ENCODE measurements at places on chromosomes 2 and 18. TPM values are rescaled to one million over a fixed set of nuclear protein-coding genes. Genes with fewer than 3 reads are reported as not detected.

DNA sequence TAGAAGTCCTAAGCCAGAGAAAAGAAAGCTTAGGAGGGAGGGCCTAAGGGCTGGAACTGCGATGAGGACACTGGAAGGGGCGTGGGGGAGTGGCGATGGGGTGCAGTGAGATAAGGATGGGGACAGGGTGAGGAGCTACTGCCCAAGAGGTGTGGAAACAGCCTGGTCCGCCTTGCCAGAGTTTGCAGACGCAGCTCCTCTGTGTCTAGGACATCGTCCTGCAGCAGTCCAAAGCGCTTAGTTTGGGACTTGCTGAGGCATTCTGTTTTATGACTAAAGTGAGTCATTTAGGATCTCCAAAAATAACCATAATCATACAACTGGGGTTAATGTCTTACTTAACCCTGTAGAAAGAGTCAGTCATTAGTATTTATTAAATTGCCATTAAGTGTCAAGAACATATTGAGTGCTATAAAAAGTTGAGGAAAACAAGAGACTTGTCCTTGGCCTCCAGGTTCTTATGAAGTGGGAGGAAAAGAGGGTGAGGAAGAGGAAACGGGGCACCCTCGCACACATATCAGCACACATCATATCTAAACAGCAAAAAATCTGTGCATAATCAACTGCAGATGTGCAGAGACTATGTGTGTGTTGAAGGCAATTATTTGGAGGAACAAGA is 74.8 kb downstream of the CDK15 start:
- DNase-seq: no peak
- H3K36me3 ChIP-seq: no peaks in the 10 kb centered on the region
- H3K4me3 ChIP-seq: no peak overlapping the region
- H3K4me1 ChIP-seq: peaks cover 40% of the 10 kb centered on the region
- H3K27ac ChIP-seq: peak overlapping the region; percentile 52
- no peaks in the 10 kb centered on the region for H3K27me3 ChIP-seq

The CREG2 gene
- total RNA-seq: 2.4 TPM

The ADAM23 gene
- 4.1 TPM for total RNA-seq

The SEMA4F gene
- total RNA-seq: 2.8 TPM

The NEU2 gene
- total RNA-seq: not detected

- no peak for DNase-seq
- peak overlapping the region; percentile 15 for H3K27ac ChIP-seq
- no peaks in the 10 kb centered on the region for H3K36me3 ChIP-seq
- no peak overlapping the region for H3K4me3 ChIP-seq
- H3K27me3 ChIP-seq: peaks cover 4% of the 10 kb centered on the region
Measured at GRCh38 chr2:96895746-96896651, 26.1 kb upstream of the SEMA4C start.

The MYOM1 gene
- 377 TPM for total RNA-seq

The ITGB6 gene
- 37.7 TPM for total RNA-seq

The ASB18 gene
- total RNA-seq: 4.7 TPM

DNA sequence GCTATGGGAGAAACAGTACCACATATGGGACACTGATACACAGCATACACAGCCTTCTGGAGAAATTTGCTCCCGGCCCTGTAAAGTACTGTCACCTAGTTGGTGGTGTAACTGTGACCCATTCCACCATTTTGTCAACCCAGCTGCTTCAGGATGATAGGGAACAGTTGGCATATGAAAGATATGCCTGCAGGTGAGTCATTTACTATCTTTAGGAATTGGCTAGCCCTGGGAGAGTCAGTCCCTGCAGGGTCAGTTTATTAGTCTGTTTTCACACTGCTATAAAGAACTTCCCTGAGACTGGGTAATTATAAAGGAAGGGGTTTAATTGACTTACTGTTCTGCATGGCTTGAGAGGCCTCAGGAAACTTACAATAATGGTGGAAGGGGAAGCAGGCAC is 30.0 kb upstream of the PTPRM start:
- H3K36me3 ChIP-seq: no peaks in the 10 kb centered on the region
- H3K4me1 ChIP-seq: no peaks in the 10 kb centered on the region
- H3K27ac ChIP-seq: no peak overlapping the region

GRCh38 chr2:70658476-70658875 is 104.8 kb upstream of the TGFA start:
- no peaks in the 10 kb centered on the region for H3K36me3 ChIP-seq
- no peak overlapping the region for H3K27ac ChIP-seq
- H3K4me3 ChIP-seq: no peak overlapping the region
- H3K27me3 ChIP-seq: peaks cover 20% of the 10 kb centered on the region
- no peaks in the 10 kb centered on the region for H3K4me1 ChIP-seq
- DNase-seq: no peak

The TBC1D8 gene
- total RNA-seq: 21.5 TPM

The FBXO48 gene
- 0.71 TPM for total RNA-seq

- DNase-seq: peak; percentile 72
- H3K4me1 ChIP-seq: no peaks in the 10 kb centered on the region
- no peaks in the 10 kb centered on the region for H3K36me3 ChIP-seq
- H3K27ac ChIP-seq: no peak overlapping the region
Measured at GRCh38 chr2:103161456-103162289, 399.8 kb downstream of the TMEM182 start.

All from muscle of leg (tissue), 16 donors.